GM13976 (cell line): ENCODE measurements at places on chromosomes 11 and 22.

DNA sequence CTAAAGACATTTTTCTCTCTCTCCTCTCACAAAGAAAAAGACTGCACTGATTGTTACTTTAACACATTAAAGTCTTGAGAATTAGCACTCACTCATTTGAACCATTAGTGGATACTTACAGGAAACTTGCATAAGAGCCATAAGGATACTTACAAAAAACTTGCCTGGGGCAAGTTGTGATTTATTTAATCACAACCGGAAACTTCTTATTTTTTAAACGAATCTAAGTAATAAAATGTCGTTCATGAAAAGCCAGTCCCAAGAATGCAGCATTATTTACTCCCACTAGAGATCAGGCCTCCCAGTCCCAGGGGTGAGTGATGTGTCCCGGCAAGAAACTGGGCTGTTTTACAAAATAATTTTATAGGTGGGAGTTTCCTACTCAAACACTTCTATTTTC is 59.3 kb upstream of the TTC12 start:
- no peak for DNase-seq

DNA sequence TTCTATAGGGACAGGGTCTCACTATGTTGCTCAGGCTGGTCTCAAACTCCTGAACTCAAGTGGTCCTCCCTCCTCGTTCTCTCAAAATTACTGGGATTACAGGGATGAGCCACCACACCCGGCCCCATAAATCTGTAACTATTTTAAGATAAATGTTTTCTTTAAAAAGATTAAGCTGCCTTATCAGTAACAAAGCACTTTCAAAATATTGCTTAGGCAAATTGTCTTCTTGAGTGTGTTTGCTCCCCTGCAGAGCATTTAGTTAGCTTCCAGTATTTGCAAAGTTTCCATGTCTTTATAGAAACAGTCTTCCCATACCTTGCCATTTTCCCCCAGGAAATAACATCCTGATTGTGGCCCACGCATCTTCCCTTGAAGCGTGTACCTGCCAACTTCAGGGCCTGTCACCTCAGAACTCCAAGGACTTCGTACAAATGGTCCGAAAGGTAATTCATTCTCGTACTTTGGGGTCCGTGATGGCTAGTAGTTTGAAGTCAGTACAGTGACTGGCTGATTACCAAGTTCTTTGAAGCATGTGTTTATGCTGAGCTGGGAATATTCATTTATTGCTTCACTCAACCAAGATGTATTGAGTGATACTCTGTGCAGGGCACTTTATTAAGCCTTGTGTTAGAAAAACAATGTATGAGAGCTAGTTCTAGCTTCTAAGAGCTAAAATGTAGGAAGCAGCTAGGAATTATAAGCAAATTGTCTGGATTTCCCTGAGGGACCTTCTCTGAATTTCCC is 30.4 kb upstream of the CRTAM start:
- DNase-seq = no peak

GRCh38 chr11:36029616-36030015 is 85.8 kb downstream of the LDLRAD3 start:
- DNase-seq = no peak

GRCh38 chr11:103970701-103971249 is 65.7 kb upstream of the DDI1 start:
- no peak for DNase-seq

- DNase-seq = no peak
These were observed 67.7 kb upstream of the SORL1-AS1 start for GRCh38 chr11:121520243-121521144.

GRCh38 chr11:128234143-128234542 is 353.2 kb downstream of the ETS1 start:
- no peak for DNase-seq

GRCh38 chr22:46049726-46050450 is 72.9 kb upstream of the WNT7B start:
- DNase-seq = no peak

DNA sequence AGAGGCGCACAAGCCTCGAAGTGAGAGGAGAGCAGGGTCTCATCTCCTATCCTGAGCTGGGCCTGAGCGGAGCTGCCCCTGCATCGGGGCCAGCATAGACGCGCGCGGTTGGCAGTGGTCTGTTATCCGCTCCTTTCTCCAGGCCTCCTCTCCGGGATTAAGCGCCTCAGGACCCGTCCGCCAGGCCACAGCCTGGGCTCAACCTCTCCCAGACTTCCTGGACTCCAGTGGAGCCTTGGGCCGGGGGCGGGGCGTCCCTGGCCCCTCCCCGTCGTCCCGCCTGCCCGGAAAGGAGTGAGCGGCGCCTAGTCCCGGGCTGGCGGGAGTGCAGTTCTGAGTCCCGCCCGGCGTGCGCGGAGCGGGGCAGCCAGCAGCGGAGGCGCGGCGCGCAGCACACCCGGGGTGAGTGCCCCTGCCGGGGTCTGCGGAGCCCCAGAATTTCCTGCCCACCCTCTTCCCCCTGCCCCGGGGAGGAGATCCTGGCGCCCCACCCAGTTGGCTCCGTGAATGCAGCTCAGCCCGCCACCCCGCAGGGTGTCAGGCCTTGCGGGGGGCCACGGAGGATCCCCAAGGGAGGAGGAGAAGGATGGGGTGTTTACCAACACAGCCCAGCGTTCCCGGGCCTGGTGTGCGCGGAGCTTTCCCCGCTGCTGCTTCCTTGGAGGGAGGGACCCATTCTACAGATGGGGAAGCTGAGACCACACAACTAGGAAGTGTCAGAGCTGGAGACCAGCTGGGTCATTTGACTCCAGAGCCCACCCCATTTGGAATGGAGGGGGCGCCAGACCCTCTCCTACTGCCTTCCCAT is at the start of gene TCIRG1:
TCIRG1 (plus strand) TSS at position 308 of the 808 bp plus-strand sequence. CDS start 2,247 bp downstream, outside the sequence.
- peak; percentile 93 for DNase-seq

DNA sequence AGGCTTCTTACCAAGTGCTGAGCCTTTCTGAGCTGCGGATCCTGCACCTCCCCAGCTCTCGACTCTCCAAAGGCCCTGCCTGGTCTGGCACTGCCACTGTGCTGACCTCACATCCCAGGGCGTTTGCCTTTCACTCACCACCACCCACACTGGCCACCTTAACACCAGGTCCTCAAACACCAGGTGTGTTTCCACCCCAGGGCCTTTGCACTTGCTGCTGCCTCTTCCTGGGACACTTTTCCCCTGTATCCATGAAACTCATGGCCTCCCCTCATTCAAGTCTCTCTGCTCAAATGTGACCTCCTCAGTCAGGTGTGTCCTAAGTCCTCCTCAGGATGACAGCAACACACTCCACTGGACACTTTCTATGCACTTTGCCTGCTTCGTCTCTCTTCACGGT is 51.4 kb upstream of the ANO1 start:
- DNase-seq = no peak

DNA sequence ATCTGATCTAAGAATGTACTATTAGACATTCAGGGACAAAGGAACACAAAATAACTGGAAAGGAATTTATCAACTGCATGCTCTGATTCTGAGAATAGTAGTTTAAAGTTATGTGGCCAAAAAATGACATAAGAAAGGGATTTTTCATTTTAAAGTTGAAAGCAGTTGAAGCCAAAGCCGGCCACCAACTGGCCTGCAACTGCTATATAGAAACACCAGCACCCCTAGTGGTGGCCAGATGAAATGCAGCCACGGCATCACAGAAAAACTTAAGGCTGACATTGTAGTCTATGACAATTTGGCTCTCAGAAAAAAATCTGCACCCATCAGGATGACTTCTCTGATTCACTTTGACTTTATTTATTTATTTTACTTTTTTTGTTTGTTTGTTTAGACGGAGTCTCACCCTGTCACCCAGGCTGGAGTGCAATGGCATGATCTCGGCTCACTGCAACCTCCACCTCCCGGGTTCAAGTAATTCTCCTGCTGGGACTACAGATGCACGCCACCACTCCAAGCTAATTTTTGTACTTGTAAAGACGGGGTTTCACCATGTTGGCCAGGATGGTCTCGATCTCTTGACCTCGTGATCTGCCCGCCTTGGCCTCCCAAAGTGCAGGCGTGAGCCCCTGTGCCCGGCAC is 59.2 kb downstream of the SLC35F2 start:
- DNase-seq = peak; percentile 72
